ENCODE measurements at places on chromosomes 1 and 21.

- DNase-seq = no peak
Measured at GRCh38 chr21:44449473-44450363, 5.6 kb upstream of the LRRC3 start.

GRCh38 chr1:36092798-36093185 lies 4.1 kb downstream of the ADPRS start:
- no peak for DNase-seq

DNA sequence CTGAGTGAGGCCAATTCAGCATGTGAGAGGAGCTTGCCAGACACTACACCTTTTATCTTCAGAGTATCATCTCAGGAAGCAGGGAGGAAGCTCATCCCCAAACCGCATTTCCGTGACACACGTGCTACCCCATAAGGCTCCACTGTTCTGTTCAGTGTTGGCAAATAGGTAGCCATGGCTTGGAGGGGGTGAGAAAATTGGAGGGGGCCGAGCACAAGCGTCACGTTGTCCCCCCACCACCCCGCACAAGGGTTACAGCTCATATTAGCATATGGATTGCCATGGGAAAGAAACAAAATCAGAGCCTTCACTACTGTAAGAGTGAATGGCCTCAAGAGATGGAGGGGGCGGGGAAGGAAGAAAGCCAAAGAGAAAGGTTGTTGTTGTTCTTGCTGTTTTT lies 46.7 kb downstream of the OLIG1 start:
- no peak for DNase-seq

DNA sequence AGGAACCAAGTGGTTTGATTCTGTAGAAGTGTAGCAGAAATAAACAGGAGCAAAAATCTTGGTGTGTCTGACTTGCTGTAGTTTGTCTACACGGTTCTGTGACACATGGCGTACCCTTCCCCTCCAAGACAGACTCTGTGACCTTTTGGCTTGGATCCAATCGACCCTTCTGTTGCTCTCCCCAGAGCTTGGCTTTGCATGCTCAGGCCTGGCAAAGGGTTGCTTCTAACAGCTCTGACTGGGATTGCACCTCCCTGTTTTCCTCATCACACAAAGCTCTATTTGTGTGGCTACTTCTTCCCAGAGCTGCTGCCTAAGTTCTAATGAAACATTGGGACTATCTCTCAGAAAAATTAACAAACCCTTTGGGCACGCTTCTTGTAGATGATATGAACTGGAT lies 24.0 kb downstream of the NGF start:
- DNase-seq = no peak

DNA sequence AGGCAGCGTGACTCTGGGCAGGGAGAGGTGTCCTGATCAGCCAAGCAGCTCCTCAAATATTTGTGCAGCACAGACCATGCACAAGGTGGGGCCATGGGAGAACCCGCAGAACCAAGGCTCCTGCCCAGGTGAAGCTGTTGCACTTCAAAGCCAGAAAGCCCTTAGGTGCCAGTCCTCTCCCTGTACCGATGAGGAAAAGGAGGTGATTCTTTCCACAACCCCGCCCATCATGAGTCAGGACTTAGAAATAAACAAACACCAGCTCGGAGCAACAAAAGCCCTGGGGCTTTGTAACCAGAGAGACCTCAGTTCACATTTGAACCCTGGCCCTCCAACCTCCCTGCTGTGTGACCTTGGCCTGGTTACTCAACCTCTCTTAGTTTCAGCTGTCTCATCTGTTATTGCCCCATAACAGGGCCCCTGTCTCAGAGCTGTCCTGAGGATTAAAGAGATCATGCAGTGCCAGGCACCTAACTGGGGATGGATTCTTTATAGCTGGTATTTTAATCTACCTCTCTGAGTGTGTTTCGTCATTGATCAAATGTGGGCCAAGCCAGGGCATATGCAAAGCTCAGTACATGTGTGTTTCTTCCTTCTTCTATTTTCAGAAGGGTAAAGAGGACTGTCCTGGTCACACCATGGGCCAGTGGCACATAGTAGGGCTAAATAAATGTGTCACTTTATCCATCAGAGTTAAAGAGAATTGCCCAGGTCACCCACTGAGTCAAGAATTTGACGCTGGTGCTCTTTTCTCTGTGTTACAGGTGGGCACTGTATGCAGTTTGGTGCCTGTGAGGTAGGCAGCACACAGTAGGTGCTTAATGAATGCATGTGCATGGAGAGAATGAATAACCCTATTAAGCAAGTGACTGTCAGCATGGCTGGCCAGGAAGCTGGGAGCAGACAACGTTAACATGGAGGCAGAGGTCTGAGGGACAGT lies 1.4 kb downstream of the LDLRAD1 start:
- DNase-seq = no peak

DNA sequence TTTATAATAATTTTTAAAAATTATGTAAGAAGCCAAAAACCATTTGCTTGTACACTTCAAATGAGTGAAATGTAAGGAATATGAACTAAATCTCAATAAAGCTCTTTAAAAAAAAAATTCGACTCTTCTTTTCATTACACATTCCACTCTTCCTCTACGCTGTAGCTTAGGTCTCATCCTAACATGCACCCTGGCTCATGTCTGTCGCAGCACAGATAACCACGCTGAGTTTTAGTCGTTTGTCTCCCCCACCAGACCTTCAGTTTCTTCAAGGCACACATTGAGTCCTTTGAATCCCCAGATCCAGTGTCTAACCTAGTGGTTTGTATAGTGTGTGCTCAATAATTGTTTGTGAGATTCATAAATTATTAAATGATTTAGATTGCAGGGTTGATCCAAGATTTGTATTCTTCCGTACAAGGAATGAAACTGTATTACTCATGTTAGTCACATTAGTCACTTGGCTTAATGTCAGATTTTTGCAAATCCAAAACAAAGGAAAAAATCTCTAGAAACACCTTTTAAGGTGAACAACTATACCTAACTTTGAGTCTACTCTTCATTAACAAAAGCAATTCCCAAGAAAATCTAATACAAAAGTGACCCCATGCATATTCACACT lies 57.3 kb downstream of the SLC25A24 start:
- no peak for DNase-seq

GRCh38 chr1:43345120-43345519 lies 7.5 kb downstream of the MPL start:
- no peak for DNase-seq

DNA sequence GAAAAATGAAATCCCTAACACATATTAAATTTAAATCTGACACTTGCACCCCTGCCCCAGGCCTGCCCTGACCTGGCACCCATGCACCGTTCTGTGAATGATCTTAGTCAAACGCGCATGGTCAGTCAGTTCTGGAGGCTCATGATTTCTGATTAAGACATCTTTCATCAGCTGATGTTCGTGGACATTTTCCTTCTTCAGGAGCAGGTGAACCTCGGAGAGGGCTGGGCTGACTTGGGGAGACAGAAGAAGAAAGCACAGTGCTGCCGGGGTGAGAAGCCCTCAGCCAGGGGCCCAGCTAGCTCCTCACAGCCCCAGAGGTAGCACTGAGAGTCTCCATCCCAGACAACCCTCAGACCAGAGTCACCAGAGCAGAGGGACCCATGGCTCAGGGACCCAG lies 134.5 kb upstream of the AJAP1 start:
- DNase-seq = no peak

- no peak for DNase-seq
Measured at GRCh38 chr1:56817716-56818463, 1.3 kb downstream of the FYB2 start.

- DNase-seq = no peak
Measured at GRCh38 chr1:170583186-170583585, 51.2 kb downstream of the GORAB start.

DNA sequence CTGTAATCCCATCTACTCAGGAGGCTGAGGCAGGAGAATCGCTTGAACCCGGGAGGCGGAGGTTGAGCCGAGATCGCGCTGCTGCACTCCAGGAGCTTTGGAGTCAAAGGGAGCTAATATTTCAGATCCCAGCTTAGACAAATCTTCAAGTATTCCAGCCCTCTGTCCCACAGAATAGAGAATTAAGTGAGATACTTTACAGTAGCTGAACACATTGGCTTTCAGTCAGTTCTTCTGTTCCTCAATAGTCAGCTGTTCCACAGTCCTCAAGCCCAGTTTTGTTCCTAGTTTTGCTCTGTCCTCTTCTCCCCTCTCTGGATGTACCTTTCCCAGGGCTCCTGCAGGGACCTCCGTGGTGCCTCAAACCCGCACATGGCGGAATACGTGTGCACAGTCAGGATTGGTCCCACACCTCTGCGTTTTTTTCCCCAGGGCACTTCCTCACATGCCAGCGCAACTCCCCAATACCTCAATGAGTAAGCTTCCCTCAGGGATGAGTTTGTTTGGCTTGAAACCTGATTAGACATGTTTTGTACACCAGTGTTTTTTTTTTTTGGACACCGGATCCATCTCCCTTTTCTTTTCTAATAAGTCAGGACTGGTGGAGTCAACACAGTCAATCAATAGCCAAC lies 1.2 kb downstream of the MFN2 start:
- no peak for DNase-seq

DNA sequence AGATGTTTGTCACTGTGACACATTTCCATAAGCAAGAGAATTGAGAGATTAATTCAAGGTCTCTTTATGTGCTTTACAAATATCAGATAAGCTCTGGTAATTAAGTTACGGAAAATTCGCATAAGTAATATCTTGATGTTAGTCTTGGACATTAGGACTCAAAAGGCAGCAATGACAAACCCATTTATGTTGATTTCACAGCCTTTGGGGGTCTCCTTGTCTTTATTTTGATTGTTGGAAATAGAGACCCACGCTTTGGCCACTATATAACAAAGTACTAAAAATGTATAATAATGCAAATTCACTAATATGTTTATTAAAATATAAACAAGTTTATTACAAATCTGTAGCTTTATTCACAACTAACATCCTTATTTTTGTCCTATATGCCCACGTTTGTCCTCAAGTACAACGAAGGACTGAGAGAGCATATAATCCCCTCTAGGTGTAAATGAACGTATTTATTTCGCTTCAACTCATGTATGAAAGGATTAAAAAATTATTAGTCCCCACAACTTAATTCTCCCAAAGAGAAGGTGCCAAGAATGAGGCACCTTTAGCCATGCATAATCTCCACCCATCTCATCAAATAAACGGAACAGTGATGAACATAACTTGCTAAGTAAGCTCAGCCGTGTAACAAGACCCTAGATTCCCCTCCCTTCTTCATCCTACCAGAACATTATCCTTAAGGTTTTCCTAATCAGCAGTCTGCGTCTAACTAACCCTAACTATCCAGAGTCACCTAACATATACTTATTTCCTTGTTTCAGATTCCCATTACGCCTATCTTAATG lies 1.6 kb upstream of the LAMC1 start:
- DNase-seq = no peak

GRCh38 chr1:50106095-50106761 lies 2.5 kb upstream of the ELAVL4 start:
- no peak for DNase-seq

DNA sequence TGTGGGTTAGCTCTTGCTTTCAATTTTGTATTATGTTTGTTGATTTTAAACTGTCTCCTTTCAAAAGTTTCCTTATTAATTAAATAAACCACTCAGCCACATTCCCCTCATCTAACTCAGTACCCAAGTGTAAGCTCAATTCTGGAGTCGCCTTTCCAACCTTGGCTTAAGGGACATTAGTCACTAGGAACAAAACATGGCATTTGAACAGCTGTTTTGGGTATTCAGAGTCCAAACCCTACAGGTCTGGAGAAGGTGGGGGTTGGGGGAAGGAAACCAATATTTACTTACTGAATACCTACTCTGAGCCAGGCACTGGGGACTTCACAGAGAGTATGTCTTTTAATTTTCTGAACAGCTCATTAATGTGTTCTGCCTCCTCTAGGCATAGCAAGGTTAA lies 117.2 kb upstream of the JUN start:
- DNase-seq = no peak

DNA sequence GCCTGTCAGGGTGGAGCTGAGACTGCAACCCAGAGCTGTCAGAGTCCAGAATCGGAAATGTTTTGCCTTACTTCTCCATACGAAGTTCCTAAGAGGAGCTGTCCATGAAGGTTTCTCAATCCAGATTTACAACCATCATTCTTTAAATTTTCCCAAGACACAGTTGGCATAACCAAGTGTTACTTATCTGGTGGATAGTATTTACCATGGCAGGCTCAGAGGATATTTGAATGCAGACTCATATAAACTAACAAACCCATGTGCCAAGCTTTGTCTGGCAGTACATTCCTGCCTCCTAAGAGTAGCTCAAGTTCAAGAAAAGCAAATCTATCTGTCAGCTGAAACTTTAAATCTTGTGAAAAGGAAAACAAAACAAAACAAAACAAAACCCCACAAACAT lies 267.9 kb downstream of the ZNF326 start:
- DNase-seq = no peak

GRCh38 chr1:10794724-10795275 lies 1.6 kb downstream of the CASZ1 start:
- DNase-seq = no peak

Data from activated naive CD4-positive, alpha-beta T cell (primary cell).